Activated CD4-positive, alpha-beta memory T cell treated with anti-CD3 and anti-CD28 coated beads for 36 hours (primary cell): ENCODE measurements at places on chromosomes 4 and X.

GRCh38 chr4:169231647-169232262 is 39.0 kb downstream of the SH3RF1 start:
- H3K36me3 ChIP-seq, result no peaks in the 10 kb centered on the region
- H3K27me3 ChIP-seq, result peaks cover 3% of the 10 kb centered on the region
- H3K4me3 ChIP-seq, result no peak overlapping the region
- H3K4me1 ChIP-seq, result no peaks in the 10 kb centered on the region
- no peak for DNase-seq
- H3K27ac ChIP-seq, result no peak overlapping the region

DNA sequence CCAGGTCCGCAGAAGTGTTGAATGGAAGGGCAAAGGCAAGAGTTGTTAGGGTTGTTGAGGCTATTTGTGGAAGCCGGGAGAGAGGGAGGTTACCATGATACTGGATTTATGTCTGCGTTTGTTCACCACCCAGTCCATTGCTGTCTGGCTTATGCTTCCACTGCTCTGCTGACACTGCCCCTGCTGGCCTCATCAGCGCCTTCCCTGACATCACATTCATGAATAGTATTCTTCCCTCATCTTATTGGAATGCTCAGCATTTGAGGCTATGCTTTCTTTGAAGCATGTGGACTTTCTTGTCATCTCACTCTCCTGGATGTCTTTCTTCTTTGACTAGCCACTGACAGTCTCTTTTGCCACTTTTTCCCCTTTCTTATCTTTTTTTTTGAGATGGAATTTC is 10.3 kb downstream of the GNL3L start:
- H3K36me3 ChIP-seq, result peaks cover 28% of the 10 kb centered on the region
- DNase-seq, result no peak
- no peak overlapping the region for H3K27ac ChIP-seq

- no peak overlapping the region for H3K4me3 ChIP-seq
- no peaks in the 10 kb centered on the region for H3K27me3 ChIP-seq
Measured at GRCh38 chr4:181509073-181509472, 734.1 kb upstream of the TENM3 start.

- DNase-seq, result no peak
- H3K4me1 ChIP-seq, result no peaks in the 10 kb centered on the region
- H3K27ac ChIP-seq, result no peak overlapping the region
- H3K4me3 ChIP-seq, result no peak overlapping the region
- H3K36me3 ChIP-seq, result peaks cover 17% of the 10 kb centered on the region
Measured at GRCh38 chr4:42428036-42428435, 30.7 kb downstream of the SHISA3 start.

DNA sequence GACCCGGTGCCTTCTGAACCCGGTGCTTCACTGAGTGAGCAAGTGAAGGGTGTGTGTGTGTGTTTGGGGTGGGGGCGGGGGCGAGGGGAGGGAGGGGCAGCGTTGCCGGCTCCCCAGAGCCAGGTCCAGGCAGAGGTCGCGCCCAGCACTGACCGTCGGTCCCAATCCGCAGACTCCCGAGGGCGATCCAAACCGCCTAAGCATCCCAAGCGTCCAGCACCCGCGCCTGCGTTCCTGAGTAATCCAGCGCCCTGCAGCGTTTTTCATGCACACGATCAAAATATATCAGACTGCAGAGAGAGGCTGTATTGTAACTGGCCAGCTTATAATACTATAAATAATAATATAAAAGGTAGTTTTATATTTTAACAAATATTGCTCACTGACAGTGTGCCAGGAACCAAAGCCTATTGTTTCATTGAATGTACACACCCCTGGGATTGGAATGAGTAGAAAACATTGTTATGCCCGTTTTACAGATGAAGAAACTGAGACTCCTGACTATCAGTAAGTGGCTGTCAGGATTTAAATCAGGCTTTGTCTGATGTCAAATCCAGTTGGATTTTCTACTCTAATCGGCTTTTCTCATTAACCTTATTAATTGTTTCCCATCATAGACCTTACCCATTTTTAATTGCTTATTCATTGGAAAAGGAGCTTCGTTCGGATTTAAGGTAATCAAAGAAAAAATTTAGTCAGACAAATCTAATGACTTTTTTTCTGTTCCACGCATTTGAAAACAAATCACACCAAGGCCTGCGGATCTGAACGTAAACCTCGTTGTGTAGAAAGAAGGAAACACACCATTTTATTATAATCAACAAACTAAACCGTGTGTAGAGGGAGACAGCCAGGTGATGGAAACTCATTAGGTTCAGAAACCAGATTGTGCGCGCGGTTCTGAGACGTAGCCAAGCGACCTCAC is 4.0 kb upstream of the NKX3-2 start:
- H3K27me3 ChIP-seq, result peaks cover 62% of the 10 kb centered on the region
- H3K4me3 ChIP-seq, result peak overlapping the region; percentile 64
- H3K36me3 ChIP-seq, result peaks cover 7% of the 10 kb centered on the region
- peaks cover 33% of the 10 kb centered on the region for H3K4me1 ChIP-seq

- H3K4me1 ChIP-seq, result peaks cover 35% of the 10 kb centered on the region
- H3K27ac ChIP-seq, result peak overlapping the region; percentile 86
- H3K4me3 ChIP-seq, result peak overlapping the region; percentile 81
- DNase-seq, result no peak
- peaks cover 4% of the 10 kb centered on the region for H3K36me3 ChIP-seq
Measured at GRCh38 chrX:40094900-40095582, 2.7 kb downstream of the BCOR start.

- no peaks in the 10 kb centered on the region for H3K4me1 ChIP-seq
- no peak for DNase-seq
- H3K27me3 ChIP-seq, result peaks cover 1% of the 10 kb centered on the region
- H3K36me3 ChIP-seq, result no peaks in the 10 kb centered on the region
- no peak overlapping the region for H3K4me3 ChIP-seq
Measured at GRCh38 chr4:138977524-138977923, 38.1 kb upstream of the NOCT start.

- no peak overlapping the region for H3K27ac ChIP-seq
- DNase-seq, result no peak
- H3K27me3 ChIP-seq, result no peaks in the 10 kb centered on the region
- H3K36me3 ChIP-seq, result no peaks in the 10 kb centered on the region
Measured at GRCh38 chr4:60241866-60242265, 958.3 kb upstream of the ADGRL3 start.

DNA sequence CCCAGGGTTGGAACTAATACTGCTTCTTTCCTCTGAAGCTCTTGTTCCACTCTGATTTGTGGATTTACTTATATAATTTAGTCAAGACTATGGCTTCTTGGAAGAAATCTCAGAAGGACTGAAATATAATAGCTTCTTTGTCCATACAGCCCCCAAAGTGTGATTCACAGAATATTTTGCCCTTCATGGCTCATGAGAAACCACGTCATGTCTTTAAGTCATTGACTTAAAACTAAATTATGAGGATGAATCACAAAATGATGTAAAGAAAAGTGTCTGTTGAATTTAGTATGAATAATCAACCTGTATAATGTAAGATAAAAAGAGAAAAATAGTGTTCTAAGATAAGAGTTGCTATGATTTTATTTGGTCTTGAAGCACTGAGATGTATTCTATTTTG is 43.3 kb upstream of the AGA start:
- DNase-seq, result no peak
- H3K4me1 ChIP-seq, result no peaks in the 10 kb centered on the region
- peaks cover 1% of the 10 kb centered on the region for H3K36me3 ChIP-seq
- no peak overlapping the region for H3K4me3 ChIP-seq
- no peaks in the 10 kb centered on the region for H3K27me3 ChIP-seq

DNA sequence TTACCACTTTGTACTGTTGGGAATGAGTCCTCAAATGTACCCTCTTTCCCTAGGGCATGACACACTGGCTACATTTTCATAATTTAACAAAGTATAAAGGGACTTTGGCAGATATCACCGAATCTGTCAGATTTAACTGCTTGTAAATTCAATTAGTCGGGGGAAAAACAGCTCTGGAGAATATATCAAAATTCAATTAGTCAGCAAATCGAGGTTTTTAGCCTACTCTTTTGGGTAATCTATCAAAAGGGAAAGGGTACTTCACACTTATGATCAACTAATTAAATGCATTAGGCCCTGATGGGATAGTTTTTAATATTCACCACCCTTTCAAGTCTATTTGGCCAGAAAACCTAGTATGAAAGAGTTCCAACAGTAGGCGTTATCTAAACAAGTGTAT is 141.0 kb downstream of the IL1RAPL2 start:
- no peak overlapping the region for H3K27ac ChIP-seq
- H3K4me1 ChIP-seq, result no peaks in the 10 kb centered on the region
- DNase-seq, result no peak
- no peak overlapping the region for H3K4me3 ChIP-seq
- no peaks in the 10 kb centered on the region for H3K27me3 ChIP-seq

- H3K27ac ChIP-seq, result no peak overlapping the region
- H3K4me1 ChIP-seq, result peaks cover 25% of the 10 kb centered on the region
- peaks cover 48% of the 10 kb centered on the region for H3K27me3 ChIP-seq
- H3K4me3 ChIP-seq, result peak overlapping the region; percentile 81
- DNase-seq, result peak; percentile 19
- H3K36me3 ChIP-seq, result no peaks in the 10 kb centered on the region
Measured at GRCh38 chr4:24471486-24472160, 112.7 kb downstream of the DHX15 start.

- peaks cover 2% of the 10 kb centered on the region for H3K27me3 ChIP-seq
- DNase-seq, result no peak
- H3K27ac ChIP-seq, result no peak overlapping the region
- no peaks in the 10 kb centered on the region for H3K36me3 ChIP-seq
- no peak overlapping the region for H3K4me3 ChIP-seq
Measured at GRCh38 chrX:16319929-16320328, 152.6 kb downstream of the MAGEB17 start.

- no peaks in the 10 kb centered on the region for H3K36me3 ChIP-seq
- H3K4me3 ChIP-seq, result no peak overlapping the region
- no peaks in the 10 kb centered on the region for H3K27me3 ChIP-seq
- no peak overlapping the region for H3K27ac ChIP-seq
Measured at GRCh38 chr4:137609718-137610430, 77.6 kb upstream of the PCDH18 start.

GRCh38 chr4:68905598-68905938 is 46.0 kb downstream of the UGT2A3 start:
- H3K27me3 ChIP-seq, result no peaks in the 10 kb centered on the region
- DNase-seq, result no peak
- no peaks in the 10 kb centered on the region for H3K36me3 ChIP-seq
- no peak overlapping the region for H3K4me3 ChIP-seq
- H3K27ac ChIP-seq, result no peak overlapping the region

DNA sequence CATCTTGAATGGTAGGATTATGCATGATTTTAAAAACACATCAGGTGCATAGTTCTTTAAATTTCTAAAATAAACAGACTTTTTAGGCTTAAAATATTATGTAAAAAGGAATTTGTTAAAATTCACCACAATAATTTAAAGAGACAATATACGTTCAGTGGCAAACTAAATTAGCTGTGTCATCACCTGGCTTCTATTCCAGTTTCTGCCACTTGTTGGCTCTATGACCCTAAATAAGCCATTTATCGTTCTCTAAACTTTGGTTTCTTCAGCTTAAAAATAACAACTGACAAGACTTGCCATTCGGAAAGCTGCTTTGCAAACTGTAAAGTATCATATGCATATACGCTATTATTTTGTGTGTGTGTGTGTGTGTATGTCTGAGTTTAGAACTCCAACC is 141.3 kb downstream of the MGST2 start:
- DNase-seq, result no peak
- peaks cover 5% of the 10 kb centered on the region for H3K27me3 ChIP-seq
- no peaks in the 10 kb centered on the region for H3K36me3 ChIP-seq
- no peak overlapping the region for H3K4me3 ChIP-seq

DNA sequence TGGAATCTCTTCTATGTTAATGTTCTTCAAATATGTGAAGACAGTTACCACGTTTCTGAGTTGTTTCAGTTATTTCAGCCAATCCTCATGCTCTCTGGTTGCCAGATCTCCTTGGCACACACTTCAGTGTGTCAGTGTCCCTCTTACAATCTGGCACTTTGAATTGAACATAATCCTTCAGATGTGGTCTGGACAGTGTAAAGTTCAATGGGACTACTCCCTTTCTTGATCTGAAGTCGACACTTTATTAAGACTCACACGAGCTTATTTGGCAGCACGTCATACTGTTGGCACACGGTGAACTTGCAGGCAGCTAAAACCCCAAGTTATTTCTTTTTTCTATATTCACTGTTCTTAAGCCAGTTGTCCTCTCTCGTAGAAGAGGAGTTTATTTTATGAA is 28.2 kb downstream of the ARSJ start:
- H3K27ac ChIP-seq, result no peak overlapping the region
- H3K4me3 ChIP-seq, result no peak overlapping the region
- no peaks in the 10 kb centered on the region for H3K4me1 ChIP-seq
- peaks cover 3% of the 10 kb centered on the region for H3K27me3 ChIP-seq
- no peak for DNase-seq
- no peaks in the 10 kb centered on the region for H3K36me3 ChIP-seq

GRCh38 chr4:125043486-125043885 is 271.3 kb upstream of the FAT4 start:
- DNase-seq, result no peak
- no peak overlapping the region for H3K27ac ChIP-seq
- no peaks in the 10 kb centered on the region for H3K27me3 ChIP-seq
- no peak overlapping the region for H3K4me3 ChIP-seq
- H3K36me3 ChIP-seq, result no peaks in the 10 kb centered on the region

DNA sequence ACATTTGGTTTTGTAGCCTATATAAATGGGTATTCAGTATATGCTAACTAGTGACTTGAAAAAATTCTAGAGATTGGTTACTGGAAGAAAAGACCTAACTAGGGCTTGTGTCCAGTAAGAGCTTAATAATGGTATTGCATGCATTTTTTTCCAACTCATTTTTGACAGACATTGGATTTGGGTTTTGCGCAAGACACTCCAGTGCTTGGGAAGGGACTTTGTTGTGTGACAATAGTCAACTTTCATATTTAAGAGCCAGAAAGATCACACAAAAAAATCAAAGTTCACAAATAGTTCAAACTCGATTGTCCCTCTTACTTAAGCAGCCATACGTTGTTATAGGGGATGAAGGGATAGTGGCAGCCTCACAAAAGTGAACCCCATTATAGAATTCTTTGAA is 1.2 kb upstream of the HSD17B11 start:
- no peak for DNase-seq
- no peak overlapping the region for H3K27ac ChIP-seq
- no peaks in the 10 kb centered on the region for H3K36me3 ChIP-seq
- no peak overlapping the region for H3K4me3 ChIP-seq

GRCh38 chr4:133921280-133922195 is 280.1 kb downstream of the PABPC4L start:
- H3K27ac ChIP-seq, result no peak overlapping the region
- H3K36me3 ChIP-seq, result no peaks in the 10 kb centered on the region
- H3K4me3 ChIP-seq, result no peak overlapping the region
- no peaks in the 10 kb centered on the region for H3K4me1 ChIP-seq
- no peak for DNase-seq

- DNase-seq, result no peak
- H3K4me1 ChIP-seq, result no peaks in the 10 kb centered on the region
- H3K27ac ChIP-seq, result no peak overlapping the region
- no peaks in the 10 kb centered on the region for H3K36me3 ChIP-seq
Measured at GRCh38 chrX:147847999-147848398, 63.7 kb upstream of the FMR1 start.

- no peaks in the 10 kb centered on the region for H3K4me1 ChIP-seq
- no peak overlapping the region for H3K27ac ChIP-seq
- no peak overlapping the region for H3K4me3 ChIP-seq
- DNase-seq, result no peak
- H3K27me3 ChIP-seq, result no peaks in the 10 kb centered on the region
Measured at GRCh38 chr4:189979196-189980047, 38.8 kb downstream of the FRG1 start.
